SW480 (cell line): ENCODE measurements at places on chromosomes 4 and X.

GRCh38 chr4:183257808-183258207, 62.3 kb downstream of the CLDN22 start:
- DNase-seq, result no peak

GRCh38 chr4:134089885-134090284, 111.7 kb downstream of the PABPC4L start:
- DNase-seq, result no peak

DNA sequence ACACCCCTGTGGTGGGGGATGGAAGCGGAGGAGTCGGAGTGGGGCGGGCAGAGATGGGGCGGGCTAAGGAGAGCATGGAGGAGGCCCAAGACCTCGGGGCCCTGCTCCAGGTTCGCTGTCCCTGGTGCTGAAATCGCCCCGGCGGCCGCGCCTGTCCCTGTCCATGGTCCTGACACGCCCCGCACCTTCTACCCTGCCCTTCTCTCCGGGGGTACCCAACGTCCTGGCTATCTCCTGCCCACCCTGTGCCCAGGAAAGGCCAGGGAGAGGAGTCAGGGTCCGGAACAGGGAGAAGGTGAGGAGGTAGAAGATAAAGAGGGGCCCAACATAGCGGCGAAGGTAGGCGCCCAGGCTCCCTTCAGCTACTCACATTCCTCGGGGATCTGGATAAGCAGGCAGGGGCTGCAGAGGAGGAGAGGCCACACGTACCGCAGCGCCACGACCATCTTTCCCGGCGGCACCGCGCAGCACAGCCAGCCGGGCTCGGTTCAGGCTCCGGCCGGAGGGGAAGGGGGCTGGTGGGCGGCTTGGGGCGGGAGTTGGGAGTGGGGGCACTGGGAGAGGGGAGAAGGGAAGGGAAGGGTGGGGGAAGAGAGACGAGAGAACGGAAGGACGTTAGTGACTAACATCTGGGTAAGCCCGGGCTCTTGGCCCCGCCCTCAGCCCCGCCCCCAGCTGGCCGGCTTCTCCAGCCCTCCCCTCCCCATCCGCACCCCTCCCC, 10.4 kb downstream of the L1CAM start:
- DNase-seq, result no peak

GRCh38 chr4:67608027-67608426, 49.5 kb downstream of the STAP1 start:
- DNase-seq, result no peak

DNA sequence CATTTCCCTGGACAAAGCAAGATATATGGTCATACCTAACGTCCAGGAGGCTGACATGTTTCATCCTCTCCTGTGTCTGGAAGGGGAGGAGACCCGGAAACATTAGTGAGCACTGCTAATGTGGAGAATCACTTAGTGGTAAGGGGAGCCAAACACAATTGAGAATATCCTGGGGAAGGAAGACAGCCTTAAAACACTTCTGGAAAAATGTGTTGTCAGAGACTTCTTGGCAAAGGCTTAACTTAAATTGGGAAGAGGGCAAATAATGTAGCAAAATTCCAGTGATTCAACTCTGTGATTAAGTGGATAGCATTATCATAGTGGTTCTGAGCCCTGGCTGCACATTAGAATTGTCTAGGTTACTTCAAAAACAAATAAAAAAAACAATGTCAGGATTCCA, 39.5 kb downstream of the SPARCL1 start:
- DNase-seq, result no peak

DNA sequence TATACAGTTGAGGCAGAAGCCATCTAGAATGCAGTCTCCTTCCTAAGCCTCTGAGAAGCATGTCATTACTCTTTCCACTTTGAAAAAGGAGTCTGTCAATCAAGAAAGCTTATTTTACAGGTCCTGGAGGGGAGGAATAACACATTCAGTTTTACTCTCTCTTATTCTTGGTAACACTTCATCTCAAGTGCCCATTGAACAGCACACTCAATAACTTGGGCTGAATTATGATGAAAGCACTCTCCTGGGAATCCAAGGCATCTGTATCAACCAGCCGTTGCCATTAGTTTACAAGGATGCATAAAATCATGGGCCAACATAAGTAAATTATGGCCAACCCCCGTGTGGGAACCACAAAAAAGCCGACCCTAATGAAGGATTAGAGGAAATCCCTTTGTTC, 282.4 kb downstream of the C4orf33 start:
- DNase-seq, result no peak

GRCh38 chr4:1517592-1518411, 111.6 kb upstream of the NKX1-1 start:
- DNase-seq, result no peak

DNA sequence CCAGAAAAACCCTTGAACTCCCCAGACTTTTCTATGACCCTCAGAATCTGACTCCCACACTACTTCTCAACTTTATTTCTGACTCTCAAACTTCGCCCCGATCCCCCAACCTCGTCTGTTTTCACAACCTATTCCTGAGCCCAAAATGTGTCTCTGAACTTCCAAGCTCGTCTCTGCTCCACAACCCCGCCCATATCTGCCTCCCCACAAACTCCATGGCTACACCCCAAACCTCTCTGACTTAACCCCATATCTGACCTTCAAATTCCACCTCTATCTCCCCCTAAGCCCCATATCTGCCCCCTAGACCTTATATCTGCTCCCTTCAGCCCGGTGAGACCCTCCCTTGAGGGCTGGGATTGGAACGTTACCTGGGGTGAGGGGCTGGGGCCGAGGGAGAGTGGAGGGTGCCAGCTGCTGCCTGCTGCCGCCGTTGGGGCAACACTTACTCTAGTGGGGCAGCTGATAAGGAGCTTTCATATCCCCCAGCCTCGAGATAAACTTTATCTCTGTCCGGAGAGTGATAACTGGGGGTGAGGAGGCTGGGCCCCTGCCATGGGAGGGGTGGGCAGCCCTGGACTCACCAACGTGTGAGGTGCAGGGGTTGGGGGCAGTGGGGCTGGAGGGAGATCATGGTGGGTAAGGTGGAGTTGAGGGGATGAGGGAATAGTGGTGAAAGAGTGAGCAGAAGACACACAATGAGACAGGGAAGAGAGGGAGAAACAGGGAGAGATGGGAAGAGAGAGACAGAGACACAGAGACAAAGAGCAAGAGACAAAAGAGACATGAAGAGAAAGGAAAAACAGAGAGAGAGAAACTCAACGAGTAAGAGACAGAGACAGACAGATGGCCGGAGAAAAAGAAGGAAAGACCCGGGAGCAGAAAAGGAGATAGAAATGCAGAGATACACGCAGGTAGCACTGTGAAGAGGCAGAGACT, 1.4 kb downstream of the GATA1 start:
- DNase-seq, result no peak
